ENCODE measurements at places on chromosomes 12 and 14.

- DNase-seq = peak; percentile 40
Observed at GRCh38 chr14:52067873-52068614, 815 bp downstream of the NID2 start.

- DNase-seq = no peak
Observed at GRCh38 chr14:87080146-87080545, 912.8 kb downstream of the GALC start.

DNA sequence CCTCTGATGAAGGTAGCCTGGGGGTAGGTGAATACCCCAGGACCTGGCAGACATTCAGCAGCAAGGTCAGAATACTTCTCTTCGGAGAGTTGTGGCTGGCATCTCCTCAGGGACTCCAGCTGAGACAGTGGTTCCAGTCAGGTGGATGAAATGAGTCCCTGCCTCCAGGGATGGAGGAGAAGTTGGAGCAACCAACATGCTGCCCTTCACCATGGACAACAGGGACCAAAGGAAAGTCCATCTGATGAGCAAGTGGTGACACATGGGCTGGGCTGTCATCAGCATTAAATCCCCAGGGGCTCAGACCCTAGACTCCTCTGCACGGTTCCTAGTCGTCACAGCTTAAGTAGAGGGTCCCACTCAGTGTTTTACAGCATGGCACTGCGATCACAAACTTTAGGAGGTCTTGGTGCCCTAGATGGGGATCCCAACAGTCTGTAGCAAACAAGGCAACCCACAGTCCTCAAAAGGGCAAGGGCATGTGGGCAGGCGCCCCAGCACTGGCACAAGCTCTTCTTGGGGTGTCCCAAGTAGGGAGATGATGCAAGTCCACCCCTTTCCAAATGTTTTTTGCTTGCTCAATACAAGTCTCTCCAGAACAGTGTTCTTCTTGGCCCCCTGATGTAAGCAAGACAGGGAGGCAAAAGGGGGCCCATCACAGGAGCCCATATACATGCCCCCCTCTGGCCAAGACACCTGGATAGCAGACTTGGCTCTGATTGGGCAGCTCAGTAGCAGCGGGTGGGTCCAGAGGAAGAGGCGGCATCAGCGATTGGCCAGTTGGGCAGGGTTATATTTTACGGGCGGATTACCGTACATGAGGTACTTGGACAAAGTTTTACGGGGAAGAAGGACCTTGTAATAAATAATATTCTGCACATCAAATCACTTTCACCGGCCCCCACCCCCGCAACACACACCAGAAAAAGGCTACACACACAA, 10.8 kb upstream of the CDH24 start:
- DNase-seq = no peak

DNA sequence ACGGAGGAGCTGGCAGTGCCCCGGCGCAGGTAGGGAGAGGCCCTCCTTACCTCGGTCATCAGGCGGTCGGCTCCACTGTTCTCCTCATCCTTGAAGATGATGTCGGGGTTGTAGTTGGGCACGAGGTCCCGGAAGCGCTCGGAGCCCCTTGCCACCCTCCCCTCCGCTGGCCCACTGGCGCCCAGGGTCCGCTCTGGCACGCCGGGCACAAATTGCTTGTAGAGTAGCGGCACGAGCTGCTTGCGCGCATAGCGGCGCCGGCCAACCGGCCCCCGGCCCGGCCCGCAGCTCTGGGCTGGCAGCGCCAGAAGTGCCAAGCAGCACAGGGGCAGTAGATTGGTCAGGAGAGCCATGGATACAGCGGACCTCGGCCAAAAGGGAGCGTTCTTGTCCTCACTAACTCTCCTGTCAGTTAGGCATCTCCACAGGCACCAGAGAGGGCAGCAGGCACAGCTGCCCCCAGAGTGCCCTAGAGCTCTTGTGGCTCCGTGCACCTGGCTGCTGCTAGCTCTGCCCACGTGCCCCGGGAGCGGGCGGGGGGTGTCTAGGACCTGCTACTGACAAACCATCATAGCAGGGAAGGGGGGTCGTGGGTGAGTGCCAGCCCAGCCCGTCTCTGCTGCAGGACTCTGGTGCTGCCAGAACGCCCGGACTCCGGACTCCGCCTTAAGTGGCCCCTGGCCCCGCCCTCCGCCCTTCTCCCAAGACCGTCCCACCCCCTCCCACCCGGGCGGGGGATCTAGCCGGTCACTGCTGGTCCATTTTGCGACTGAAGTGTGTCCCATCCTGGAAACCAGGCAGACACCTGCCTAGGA, at the start of gene DHH:
Gene DHH, minus strand, starts transcription at position 642 of the 815 bp plus-strand sequence. Its CDS starts 289 bp downstream, at position 353.
- peak; percentile 31 for DNase-seq

DNA sequence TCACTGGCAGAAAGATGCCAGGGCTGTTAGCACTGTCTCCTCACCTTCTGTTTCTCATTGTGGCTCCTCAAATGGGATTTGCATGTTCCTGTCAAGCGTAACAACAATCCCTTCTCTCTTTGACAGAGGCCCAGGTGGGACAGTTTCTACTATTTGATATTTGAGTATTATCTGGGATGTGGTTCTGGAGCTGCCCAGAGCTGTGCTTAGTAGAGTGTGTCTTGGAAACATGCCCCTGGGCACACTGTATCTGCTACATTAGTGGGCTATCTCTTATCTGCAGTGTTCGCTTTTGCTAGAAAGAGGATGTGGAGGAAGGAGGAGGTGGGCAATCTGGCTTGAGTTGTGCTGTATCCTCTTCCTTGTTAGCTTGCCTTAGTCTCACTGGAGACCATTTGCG, 3.8 kb upstream of the ACADS start:
- no peak for DNase-seq

DNA sequence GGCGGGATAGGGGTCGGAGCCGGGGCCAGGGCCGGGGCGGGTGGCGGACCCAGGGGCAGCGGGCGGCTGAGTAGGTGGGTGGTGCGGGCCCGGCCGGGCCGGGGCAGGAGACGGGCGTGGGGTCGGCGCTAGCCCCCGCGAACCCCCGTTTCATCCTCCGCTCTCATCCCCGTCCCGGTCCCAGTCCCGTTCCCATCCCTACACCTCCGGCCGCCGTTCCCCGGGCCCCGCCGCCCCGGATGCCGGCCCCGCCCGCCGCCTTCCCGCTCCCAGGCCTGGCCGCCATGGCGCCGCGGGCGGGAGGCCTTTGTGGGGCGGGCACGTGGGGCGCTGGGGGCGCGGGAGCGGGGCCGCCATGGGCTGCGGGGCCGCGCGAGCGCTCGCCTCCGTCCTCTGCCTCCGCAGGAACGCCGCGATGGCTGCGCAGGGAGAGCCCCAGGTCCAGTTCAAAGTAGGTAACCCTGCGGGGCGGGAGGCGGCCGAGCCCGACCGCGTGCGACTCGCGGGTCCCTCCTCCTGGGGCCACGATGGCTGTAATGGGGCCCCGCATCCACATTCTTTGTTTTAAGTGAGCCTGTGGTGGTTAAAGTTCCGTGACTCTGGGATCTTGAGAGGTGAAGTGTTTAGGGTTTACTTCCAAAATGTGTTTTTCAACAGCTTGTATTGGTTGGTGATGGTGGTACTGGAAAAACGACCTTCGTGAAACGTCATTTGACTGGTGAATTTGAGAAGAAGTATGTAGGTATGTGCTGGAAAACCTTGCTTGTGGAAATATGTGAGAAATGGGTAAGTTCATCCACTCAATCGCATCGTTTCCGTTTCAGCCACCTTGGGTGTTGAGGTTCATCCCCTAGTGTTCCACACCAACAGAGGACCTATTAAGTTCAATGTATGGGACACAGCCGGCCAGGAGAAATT, 572 bp downstream of the RAN start:
- DNase-seq = peak; percentile 67

GRCh38 chr14:71579331-71579730, 352.9 kb upstream of the RGS6 start:
- no peak for DNase-seq

DNA sequence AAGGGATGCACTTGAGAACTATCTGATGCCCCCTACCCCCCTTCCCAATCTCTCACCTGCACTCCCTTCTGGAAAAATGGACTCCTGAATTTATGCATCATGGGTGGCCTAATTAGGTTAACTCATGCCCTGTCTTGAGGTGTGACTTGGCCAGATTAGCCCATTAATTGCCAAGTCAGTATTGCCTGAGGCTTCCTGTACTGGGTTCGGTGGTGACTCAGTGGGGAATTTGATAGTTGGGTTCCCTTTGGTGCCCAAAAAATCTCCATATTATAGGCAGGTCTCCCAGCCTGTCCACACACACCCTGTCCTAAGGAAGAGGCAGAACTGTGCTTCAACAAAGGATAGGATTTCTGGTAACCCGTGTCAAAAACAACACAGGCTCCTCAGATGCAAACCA, 146.1 kb downstream of the CHST11 start:
- no peak for DNase-seq

DNA sequence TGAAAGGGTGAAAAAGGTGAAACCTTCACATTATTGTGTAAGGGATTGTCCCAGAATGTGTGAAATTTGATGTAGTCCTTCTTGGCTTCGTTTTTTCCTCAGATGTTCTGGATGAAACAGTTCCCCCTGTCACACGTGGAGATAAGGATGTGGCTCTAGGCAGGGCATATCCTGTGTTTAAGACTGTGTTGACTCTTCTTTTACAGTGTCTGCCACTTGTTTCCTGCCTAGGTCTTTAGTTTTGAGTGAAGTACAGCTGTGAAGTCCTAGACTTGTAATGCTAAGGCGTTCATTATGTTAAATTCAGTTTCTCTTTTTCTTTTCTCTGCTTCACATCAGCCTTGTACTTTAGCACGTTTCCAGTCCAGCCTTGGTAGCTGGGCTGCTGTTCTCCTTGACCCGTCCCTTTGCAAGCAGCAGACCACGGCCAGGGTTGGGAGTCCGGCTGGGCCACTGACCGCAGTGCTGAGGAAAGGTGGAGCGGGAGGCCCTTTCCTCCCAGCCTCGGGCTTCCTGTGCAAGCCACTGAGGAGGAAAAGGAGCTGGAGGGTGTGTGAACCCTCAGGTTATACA, 59.1 kb downstream of the RASSF3 start:
- DNase-seq = no peak

GRCh38 chr14:64696355-64696857, 7.8 kb upstream of the PLEKHG3 start:
- no peak for DNase-seq

GRCh38 chr12:34405286-34406227, 383.3 kb downstream of the ALG10 start:
- DNase-seq = no peak

DNA sequence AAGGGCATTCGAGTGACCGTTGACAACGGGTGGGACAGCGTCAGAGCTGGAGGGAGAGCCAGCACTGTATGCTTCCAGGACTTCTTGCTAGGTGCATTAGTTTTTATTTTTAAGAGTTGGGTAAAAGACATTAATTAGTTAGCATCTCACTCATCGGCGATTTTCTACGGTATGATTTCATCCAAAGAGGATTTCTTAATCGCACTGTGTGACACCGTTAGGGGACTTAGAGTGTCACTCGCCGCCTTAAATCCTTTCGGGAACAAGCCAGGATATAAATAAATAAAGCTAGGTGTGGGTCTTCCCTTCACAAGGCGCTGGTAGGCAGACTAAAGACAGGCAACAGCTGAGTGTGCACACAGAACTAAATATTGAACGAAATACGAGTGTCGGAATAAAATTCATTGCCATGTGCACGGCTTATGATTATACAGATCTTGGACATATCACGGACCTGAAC, 869 bp upstream of the NOVA1 start:
- no peak for DNase-seq

DNA sequence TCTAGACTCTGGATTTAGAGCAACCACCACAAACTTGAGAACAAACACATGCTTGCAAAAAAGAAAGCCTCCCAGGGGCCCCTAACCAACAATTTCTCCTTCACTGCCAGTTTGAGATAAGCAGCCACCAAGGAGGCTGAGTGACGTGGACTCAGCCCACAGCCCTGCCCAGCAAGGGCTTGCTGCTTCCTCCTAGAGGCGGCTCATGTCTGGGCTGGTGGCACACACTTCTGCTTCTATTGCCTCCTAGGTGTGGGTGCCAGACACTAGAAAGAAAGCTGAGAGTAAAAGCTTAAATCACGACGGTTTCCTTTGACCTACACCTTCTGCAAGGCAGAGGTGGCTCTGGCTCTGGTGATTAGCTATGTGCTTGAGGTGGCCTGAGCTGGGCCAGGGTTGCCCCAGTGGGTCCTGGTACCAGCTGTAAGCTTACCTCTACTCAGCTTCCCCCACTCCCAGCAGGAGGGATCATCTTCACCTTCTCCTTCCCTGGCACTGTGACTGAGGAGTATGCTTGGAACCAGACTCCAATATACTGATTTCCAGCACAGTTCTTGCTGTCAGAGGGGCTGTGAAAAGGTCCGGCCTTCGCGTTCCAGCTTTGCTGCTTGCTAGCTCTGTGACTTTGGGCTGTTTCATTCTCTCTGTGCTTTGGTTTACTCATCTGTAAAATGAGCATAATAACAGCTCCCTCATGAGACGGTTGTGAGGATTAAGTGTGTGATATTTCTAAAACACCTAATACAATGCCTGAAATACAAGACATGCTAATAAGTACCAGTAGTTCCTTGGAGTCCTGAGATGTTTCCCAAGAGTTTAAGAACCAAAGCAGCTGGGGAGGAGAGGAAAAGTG, 89.7 kb upstream of the PARP11 start:
- peak; percentile 3 for DNase-seq

- no peak for DNase-seq
Observed at GRCh38 chr12:62375603-62376002, 91.0 kb upstream of the MON2 start.

- no peak for DNase-seq
Observed at GRCh38 chr14:104957146-104958113, 20.7 kb downstream of the AHNAK2 start.

GRCh38 chr12:63382930-63383329, 231.9 kb upstream of the AVPR1A start:
- DNase-seq = no peak

DNA sequence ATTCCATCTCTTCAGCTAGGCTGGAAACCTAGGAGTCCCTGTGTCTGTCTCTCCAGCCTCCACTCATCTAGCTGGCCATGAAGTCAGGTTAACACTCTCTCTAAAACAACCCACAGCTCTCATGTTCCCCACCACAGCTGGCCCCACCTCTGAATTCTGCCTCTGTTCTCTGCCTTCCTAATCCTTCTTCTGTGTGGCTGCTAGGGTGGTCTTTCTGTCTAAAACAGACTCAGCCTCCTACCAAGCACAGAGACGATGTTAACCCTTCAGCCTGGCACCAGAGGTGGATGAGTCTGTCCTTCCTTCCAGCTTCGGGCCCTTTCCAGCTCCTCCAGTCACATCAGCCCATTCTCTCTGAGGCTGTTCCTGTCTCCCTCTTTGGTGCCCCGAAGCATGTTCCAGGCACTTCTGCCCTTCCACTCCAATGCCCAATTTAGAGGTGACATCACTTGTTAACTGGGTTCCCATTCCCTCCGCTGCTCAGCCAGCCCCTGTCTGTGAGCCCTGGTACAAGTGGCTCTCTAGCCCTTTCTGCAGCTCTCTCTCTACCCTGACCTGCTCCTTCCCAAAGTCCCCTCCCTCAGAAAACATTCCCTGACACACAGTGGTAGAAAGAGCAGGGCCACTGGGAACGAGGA, 9.1 kb downstream of the FIGNL2 start:
- DNase-seq = peak; percentile 41

GRCh38 chr12:125105600-125105999, 40.4 kb downstream of the AACS start:
- DNase-seq = peak; percentile 38

GRCh38 chr14:34775922-34776321, 61.5 kb upstream of the CFL2 start:
- no peak for DNase-seq

GRCh38 chr12:57797933-57798332, 15.3 kb downstream of the TSFM start:
- no peak for DNase-seq
